ENCODE measurements at places on chromosomes 12 and 14.

- no peak for DNase-seq
Observed at GRCh38 chr14:71468701-71469100, 463.5 kb upstream of the RGS6 start.

- DNase-seq: no peak
Observed at GRCh38 chr12:42728770-42729534, 139.4 kb upstream of the PRICKLE1 start.

- DNase-seq: no peak
Observed at GRCh38 chr12:29703528-29703927, 80.2 kb downstream of the TMTC1 start.

GRCh38 chr14:77222546-77223225, 41.1 kb downstream of the TMEM63C start:
- no peak for DNase-seq

DNA sequence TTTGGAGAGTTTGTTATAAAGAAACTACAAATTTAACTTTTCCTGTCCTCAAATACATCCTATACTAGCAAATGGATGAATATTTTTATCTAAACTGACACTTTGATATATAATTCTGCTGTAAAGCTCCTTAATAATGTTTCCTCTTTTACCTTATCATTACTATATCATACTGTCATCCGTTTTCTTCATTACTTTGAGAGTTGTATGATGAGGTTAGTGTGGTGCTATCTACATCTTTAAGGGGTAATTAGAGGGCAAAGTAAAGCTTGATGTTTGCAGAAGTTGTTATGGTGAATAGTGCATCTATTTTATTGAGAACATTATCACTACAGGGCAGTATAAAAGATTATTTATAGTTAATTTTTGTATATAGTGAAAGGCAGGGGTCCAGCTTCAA, 36.1 kb downstream of the LIN7A start:
- DNase-seq: no peak

- no peak for DNase-seq
Observed at GRCh38 chr14:55976655-55977054, 141.6 kb upstream of the PELI2 start.

GRCh38 chr14:50944647-50945413, 547 bp upstream of the PYGL start:
- DNase-seq: peak; percentile 60

- DNase-seq: no peak
Observed at GRCh38 chr14:52716155-52716554, 9.2 kb downstream of the PSMC6 start.

DNA sequence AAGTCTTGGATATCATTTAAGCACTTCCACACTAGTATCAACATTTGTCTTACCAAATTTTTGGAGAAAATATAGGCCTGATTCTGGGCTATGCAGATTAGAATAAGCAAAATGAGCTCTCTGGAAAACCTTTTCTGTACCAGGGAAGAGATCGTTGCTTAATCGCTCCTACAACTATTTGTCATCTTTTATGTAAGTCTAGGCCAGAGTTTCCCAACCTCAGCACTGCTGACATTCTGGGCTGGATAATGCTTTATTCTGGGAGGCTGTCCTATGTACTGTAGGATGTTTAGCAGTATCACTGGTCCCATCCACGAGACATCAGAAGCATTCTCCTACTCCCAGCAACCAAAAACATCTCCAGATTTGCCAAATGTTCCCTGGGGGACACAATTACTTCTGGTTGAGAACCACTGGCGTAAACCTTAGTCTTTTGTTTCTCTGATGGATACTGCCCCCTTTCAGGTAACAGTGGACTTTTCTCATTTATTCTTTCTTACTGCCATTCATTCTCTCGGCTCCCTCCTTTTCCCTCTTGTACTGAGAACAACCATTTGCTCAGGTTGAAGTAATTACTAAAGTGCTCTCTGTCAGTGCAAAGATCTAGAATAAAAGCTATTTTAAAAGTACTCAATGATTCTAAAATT, 316.9 kb upstream of the E2F7 start:
- no peak for DNase-seq

DNA sequence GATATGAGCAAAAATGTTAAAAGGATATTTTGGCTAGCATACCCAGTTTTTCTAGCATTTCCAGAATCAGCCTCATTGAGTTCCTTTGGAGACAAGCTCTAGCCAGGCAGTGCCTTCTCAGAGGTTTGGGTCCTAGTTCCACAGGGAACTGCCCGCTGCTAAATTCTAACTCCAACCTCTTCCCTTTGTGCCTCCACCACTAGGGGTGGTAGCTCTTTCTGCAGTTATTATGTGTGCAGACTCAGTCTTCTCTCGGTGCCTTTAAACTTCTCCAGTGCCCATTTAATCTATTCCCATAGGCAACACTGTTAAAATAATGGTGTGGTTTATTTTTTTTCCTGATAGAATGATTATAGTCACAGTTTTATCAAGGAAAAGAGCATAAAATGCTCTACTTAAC, 21.5 kb upstream of the SLC25A3 start:
- DNase-seq: no peak

DNA sequence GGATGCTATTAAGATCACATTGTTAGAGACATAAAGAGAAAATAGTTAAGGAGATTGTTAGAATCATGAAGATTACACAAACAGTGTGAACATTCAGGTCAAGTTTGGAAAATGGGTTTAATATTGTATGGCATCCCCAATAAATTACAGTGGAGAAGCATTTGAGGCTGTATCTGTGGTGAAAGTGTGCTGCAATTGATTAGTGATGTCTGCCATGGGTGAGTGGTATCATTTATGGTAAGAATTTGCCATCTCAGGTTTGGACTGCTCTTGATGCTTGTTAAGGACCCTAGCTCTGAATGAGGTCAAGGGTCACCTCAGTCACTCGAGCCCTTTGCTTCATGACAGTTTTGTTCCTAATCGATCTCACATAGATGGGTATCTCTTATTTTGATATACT, 265.7 kb upstream of the SRRM4 start:
- DNase-seq: no peak

DNA sequence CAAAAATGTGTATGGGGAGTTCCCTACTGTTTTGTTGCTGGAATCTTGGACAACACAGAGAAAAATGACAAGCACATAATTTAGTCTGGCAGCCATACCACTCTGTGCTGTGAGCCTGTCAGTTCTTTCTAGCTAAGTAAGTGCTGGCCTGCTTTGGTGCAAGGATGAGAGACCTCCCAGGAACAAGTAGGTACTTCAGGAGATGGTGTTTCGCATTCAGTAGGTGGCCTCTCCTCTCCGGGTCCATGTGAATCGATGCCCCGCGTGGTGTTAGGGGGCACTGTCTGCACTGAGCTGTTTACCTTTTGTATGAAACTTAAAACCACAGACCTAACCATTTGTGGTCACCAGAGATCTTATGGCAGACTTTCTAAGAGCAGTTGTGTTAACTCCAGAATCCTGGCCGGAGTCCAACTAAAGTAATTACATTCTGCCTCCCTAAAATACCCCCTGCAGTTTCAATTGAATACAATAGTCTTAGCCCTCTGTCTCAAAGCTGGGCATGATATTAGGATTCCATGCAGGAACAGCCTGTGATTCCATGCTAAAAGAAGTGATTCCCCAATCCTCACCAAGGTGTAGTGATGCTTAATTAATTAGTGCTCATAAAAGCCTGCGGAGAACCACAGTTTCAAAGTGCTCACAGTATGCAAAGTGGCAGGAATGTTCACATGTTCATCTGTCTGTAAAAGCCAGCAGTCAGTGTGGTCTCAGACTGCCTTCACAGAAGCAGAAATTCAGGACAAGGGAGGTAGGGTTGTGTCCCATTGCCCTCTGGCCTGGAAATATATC, 64.2 kb downstream of the LLPH start:
- DNase-seq: peak; percentile 94

- DNase-seq: peak; percentile 28
Observed at GRCh38 chr12:5438671-5439200, 6.8 kb downstream of the NTF3 start.

GRCh38 chr12:120735181-120735580, 9.6 kb downstream of the ACADS start:
- no peak for DNase-seq

DNA sequence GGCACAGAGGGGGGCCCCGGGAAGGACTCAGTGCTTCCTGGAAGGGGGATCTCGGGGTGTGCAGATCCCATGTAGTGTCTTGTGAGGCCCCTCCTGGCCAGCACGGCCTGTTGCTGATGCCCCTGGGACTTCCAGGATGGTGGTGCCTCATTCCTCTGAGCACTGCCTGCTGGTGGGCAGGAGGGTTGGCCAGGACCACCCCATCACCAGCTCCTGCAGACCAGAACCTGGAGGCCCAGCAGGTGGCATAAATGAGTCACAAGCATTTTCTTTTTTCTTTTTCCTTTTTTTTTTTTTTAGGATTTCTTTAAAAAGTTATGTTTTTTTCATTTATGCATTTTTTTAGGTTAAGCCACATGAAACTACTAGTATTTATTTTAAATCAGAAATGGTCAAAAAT, 8.0 kb downstream of the MMP17 start:
- DNase-seq: no peak

DNA sequence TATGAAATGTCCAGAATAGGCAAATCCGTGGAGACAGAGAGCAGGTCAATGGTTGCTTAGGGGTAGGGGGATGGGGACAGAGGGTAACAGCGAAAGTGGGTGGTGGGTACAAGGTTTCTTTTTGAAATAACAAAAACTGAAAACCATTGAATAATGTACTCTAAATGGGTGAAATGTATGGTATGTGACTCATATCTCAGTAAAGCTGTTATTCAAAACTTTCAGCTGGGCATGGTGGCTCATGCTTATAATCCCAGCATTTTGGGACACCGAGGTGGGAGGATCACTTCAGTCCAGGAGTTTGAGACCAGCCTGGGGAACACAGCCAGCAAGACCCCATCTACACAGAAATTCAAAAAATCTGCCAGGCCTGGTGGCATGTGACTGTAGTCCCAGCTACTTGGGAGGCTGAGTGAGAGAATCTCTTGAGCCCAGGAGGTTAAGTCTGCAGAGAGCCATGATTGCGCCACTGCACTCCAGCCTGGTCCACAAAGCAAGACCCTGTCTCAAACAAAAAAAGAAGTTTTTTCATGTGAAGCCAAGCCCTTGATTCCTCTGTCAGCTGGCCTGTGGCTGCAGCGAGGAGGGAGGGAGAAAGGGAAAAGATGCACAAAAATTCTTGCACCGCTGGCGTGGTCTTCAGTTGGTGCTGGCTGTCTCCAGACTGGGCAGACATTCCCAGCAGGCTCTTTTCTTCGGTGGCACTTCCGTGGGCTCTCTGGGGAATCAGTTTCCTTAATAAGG, 248.2 kb downstream of the SLC41A2 start:
- no peak for DNase-seq

DNA sequence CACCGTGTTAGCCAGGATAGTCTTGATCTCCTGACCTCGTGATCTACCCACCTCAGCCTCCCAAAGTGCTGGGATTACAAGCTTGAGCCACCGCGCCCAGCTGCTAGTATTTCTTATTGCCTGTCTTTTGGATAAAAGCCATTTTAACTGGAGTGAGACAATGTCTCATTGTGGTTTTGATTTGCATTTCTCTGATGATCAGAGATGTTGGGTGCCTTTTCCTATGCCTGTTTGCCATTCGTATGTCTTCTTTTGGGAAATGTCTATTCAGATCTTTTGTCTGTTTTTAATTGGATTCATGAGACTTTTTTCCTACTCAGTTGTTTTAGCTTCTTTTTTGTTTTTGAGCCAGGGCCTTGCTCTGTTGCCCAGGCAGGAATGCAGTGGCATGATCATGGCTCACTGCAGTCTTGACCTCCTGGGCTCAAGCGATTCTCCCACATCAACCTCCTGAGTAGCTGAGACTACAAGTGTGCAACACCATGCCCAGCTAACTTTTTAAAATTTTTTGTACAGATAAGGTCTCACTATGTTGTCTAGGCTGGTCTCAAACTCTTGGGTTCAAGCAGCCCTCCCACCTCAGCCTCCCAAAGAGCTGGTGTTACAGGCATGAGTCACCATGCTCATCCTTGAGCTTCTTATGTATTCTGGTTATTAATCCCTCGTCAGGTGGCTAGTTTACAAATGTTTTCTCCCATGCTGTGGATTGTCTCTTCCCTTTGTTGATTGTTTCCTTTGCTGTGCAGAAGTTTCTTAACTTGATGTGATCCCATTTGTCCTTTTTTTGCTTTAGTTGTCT, 65.9 kb downstream of the ACACB start:
- DNase-seq: no peak

DNA sequence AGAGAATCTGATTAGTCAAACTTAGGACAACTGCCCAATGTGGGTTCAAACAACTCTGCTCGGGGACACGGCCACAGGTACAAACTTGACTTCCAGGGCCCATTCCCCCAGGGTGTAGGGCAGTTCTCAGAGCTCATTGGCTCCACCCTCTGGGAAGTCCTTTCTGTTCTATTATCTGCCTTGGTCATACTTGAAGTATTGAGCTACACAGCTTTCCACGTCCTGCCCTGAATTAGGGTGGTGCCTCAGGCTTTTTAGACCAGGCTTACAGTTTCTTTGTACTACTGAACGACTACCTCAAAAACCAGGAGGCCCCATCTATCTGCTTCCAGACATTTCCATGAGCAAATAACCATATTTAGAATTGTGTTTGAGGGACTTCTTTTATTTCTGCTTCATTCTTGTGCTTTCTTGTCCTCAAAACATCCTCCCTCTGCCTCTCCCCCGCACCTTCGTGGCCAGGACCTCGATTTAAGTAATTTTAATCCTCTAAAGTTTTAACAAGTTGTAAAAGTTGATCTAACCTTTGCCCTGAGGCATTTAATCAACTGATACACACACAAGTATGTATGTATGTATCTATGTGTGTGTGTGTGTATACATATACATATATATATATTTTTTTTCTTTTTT, 281.7 kb upstream of the AMIGO2 start:
- no peak for DNase-seq

DNA sequence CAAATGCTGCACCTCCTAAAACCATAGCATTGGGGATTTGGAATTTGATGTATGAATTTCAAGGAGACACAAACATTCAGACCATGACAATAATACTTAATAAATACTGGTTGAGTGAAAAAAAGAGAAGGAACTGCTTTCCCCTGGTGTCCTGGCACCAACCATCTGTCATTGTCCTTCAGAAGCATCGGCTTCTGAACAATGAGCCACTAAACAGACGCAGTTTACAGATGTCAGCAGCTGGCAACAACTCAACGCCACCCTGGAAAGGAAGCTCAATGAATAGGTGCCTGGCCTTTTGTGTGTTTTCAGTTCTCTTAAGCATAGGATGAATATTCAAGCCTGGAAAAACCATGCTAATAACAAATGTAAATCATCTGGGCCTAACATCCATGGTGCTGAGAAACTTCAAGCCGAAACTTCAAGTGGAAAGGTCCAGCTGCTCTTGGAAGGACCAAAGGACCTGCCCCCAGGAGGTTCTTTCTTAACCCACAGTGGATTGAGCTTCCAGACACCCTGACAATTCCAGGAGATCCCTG, 101.3 kb downstream of the WIF1 start:
- DNase-seq: no peak

DNA sequence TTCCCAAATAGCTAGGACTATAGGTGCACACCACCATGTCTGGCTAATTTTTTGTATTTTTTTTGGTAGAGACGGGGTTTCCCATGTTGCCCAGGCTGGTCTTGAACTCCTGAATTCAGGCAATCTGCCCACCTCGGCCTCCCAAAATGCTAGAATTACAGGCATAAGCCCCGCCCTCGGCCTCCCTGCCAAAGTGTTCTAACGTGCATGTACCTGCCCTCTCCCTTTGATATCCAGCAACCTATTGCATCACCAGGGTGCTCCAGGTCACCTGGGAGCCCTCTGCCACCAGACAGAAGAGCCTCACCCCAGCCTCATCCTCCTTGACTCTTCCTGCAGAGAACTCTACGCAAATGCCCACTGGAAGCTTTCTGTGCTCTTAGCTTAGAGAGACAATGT, 2.2 kb upstream of the EML1 start:
- no peak for DNase-seq

Data from NCI-H446 (cell line).